ENCODE measurements at places on chromosomes 12 and 14.

DNA sequence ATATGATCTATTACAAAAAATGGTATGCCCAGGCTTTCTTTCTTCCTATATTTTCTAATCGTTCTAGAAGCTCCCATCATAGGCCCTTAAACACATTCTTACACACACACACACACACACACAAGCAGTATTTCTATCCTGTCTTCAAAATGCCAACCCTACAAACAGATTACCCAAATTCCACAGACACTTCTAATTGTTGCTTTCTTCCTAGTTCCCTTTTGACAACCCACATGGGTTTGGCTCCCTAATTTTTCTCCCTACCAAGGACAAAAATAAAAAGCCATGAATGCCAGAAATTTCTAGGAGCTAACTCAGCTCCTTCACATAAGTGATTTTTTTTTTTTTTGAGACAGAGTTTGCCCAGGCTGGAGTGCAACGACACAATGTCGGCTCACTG, 60.3 kb upstream of the NTF3 start:
- no peak for DNase-seq

GRCh38 chr12:22539055-22539454, 5.3 kb downstream of the C2CD5 start:
- DNase-seq = no peak

GRCh38 chr14:79279645-79280597, 931.4 kb downstream of the DIO2 start:
- DNase-seq = no peak

DNA sequence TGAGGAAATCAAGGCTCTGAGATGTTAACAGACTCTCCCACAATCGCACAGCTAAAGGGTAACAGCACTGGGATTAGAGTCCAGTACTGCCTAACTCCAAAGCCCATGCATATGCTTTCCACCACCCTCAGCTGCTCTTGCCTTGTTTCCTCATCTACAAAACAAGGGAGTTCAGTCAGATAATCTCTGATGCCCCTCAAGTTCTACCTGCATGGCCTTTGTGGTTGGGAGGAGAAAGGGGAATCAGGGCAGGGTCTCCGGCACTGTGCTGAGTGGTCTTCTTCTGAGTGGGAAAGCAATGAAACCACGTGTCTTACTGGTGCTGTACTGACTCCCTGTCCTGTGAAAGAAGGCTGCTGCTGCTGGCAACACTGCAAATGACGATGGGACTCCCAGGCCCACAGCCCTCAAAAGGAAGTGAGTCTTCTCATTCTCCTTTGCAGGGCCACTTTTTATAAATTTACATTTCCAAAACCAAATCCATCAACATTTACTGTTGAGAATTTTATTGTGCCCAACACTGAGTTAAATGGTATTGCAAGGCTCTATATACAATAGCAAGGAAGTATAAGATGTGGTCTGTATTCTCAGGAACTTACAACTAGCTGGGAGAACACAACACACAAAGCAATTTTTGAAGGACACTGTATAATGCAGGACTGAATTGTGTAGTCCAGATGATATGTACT, 19.7 kb upstream of the DUSP16 start:
- DNase-seq = no peak

DNA sequence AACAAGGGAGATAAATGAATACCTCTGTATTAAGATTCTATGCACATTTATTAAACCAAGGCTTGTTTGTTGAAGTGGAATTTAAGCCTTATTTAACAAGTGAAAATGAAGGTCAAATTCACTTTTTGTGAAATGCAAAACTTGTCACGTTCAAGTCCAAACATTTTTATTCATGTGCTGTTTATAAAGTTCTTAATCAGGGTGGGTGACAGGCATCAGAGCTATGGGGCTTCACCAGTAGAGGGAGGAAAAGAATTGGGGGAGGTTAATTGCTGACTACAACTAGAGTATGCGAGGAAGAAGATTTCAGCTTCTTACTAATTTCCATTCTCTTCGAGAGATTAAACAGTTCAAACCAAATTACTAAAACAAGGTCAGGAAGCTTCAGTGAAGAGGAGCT, 9.7 kb downstream of the MOK start:
- no peak for DNase-seq

GRCh38 chr12:89357297-89357730, 5.0 kb upstream of the DUSP6 start:
- DNase-seq = no peak
